ENCODE measurements at places on chromosomes 11 and 22. TPM values are rescaled to one million over a fixed set of nuclear protein-coding genes. Genes with fewer than 3 reads are reported as not detected.

- no peak for DNase-seq
Measured at GRCh38 chr11:46917109-46917761, 1.1 kb downstream of the LRP4 start.

DNA sequence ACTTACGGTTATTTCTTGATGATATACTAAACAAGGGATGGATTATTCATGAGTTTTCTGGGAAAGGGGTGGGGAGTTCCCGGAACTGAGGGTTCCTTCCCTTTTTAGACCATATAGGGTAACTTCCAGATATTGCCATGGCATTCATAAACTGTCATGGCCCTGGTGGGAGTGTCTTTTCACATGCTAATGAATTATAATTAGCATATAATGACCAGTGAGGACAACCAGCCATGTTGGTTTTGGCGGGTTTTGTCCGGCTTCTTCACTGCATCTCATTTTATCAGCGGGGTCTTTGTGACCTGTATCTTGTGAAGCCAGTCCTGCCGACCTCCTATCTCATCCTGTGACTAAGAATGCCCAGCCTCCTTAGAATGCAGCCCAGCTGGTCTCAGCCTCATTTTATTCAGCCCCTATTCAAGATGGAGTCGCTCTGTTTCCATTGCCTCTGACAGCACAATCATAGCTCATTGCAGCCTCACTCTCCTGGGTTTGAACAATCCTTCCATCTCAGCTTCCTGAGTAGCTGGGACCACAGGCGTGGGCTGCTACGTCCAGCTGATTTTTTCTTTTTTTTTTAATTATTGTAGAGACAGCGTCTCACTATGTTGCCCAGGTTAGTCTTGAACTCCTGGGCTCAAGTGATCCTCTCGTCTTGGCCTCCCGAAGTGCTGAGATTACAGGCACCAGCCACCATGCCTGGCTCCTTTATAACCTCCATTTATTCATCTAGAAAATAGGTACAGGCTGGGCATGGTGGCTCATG is 52.6 kb upstream of the EMID1 start:
- no peak for DNase-seq

- DNase-seq: no peak
Measured at GRCh38 chr11:3167143-3168119, 2.3 kb upstream of the OSBPL5 start.

DNA sequence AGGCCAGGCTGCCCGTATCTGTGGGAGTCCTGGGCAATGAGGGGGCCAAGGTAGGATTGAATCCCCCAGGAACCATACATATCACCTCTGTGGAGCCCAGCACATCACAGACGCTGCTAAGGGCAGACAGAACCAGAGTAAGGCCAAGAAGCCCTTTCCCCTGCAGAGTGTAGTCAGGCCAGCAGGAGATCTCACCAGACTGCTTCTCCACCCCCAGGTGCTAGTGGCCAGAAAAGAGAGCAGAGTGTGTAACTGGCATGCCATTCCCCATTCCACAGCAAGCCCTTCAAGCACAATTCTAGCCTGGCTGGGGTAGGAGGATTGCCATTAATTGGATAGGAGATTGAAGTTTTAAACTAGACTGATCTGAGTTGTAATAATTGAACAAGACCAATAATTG is 28.0 kb upstream of the FCHSD2 start:
- no peak for DNase-seq

- DNase-seq: no peak
Measured at GRCh38 chr11:126544108-126545056, 188.9 kb downstream of the ST3GAL4 start.

DNA sequence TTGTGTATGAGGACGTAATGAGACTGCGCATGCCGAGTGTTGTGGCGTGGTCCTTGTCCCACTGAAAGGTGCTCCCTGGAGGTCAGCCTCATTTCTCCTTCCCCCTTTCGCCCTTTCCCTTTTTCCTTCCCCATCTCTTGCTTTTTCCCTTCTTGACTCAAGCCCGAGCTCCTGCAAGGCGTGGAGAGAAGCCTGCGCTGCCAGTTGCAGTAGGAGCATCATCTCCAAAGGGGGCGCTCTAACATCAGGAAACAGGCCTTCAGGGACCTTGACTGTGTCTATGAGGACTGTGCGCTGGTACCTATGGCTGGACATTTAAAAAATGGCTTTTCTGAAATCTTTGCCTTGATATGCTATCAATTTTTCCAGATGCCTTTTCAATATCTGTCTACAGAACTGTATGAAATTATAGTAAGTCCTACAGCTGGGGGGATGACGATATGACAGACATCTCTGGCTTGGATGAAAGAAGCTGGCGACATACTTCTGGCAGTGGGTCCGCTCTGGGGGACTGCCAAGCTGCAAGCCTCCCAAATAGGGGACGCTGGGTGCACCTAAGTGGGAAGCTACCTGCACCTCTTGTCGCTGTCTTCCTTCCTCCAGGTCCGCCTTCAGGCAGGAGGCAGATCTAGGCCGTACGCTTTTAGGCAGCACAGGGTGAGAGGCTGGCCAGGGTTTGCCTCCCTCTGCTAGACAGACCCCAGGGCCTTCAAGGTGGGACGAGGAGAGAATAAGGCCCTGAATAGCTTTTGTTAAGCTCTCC is 96.5 kb downstream of the NXPE2 start:
- no peak for DNase-seq

- DNase-seq: no peak
Measured at GRCh38 chr11:36258730-36259360, 30.4 kb downstream of the COMMD9 start.

DNA sequence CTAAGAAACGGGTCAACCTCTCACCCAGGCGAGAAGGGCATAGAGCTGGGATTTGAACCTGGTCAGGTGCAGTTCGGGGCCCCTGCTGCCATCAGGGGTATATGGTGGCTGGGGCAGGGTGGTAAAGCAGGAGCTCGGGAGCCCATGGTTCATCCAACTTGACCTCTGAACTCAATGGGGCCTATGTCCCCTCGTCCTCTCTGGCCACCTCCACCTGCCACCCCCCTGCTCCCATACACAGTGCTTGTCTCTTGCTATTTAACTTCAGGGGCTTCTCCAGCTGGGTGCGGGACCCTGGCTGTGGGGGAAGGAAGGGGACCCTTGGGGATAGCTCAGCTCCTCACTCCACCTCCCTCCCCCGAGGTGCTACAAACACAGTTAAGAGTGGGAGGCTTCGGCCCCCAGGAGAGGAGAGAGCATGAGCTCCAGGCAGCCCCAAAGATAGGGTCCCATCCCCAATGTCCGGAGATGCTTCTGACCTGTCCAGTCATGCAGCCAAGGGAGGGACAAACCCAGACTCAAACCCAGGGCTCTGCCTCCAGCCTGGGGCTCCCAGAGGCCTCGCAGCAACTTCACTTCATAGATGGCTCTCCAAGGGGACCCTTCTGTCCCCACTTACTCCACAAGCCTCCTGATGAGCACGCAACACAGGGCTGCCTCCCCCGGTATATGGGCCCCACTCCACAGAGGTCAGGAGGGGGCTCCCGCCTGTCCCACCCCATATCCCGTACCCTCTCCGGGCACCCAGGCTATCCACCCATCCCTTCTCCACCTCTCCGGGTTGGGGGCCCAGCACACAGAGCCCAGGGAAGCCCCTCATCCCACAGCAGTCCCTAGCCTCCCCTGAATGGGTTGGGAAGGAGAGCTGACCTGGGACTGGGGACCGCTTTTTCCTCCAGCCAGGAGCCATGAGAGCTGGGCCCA is 712 bp downstream of the IL2RB start:
- no peak for DNase-seq

GRCh38 chr11:125170001-125170509 is 5.5 kb downstream of the PKNOX2 start:
- no peak for DNase-seq

GRCh38 chr11:44006917-44007361 is 40.8 kb upstream of the ACCSL start:
- no peak for DNase-seq

GRCh38 chr11:28400331-28401100 is 292.3 kb downstream of the METTL15 start:
- DNase-seq: no peak

DNA sequence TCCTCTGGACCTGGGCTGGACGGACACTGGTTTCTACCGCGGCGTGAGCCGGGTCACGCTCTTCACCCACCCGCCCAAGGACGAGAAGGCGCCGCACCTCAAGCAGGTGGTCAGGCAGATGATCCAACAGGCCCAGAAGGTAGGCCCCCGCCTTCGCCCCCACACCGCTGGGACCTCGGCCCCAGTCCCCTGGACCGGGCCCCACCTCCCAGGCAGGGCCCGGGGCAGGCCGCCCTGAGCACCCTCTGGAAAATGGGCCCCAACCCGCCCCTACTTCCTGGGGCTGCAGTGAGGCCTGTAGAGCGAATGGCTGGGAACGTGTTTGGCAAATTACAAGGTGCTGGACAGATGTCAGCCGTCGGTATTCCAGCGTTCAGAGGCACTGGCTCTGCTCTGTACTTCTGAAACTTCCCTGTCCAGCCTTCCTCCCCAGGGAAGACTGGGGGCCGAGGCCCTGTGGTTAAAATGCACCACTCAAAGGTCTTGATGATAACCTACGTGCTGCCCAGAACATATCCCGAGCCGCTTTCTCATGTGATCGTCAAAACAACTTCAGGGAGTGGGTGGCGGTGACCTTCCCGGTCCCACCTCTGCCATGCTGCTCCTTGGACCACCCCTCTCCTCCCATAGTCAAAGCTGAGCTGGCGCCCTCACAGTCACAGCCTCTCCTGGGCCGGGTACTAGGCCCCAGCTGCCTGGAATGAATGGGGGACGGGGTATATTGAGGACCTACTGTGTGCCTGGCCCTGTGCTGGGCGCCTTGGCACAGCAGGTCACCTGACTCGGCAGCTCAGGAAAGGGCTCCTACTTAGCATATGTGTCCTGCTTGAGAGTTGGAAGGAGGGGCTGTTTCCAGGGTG is 869 bp downstream of the FAM83F start:
- no peak for DNase-seq

DNA sequence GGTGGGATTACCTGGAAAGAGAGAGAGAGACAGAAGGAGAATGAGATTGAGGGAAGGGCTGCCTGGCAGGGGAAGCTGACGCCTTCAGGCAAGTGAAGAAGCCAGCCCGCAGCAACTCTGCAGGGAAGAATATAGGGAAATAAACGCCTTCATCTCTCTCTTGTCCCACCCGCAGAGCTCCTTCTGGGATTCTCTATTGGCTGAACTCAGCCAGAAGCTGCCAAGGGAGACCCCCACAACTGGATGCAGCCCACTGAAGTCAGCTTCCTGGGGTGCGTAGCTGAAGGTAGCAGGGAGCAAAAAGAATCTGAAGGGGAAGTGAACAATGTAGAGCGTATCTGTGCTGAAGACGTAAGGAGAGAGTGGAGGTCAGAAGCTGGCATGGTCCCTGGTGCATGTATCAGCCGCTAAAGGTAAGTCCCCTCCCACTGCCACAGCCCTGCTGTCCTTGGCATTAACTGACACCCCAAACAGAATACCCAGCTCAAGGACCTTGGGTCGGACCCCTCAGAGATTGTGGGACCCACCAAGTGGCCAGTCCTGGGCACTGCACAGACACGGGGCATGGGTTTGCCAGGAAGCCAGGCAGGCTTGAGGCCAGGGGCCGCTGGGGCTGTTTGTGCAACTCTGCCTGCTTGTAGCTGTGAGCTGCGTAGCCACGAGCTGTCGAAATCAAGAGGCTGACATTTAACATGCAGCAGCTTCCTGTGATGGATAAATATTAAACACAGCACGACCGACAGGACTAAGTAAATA is 469.9 kb downstream of the MN1 start:
- no peak for DNase-seq

GRCh38 chr11:58927393-58928106 is 11.7 kb upstream of the GLYATL1 start:
- DNase-seq: no peak

- DNase-seq: no peak
Measured at GRCh38 chr11:103683576-103683975, 352.9 kb upstream of the DDI1 start.

- no peak for DNase-seq
Measured at GRCh38 chr11:9738116-9738515, 74.2 kb downstream of the SWAP70 start.

GRCh38 chr22:25567251-25567675 is 2.8 kb downstream of the GRK3 start:
- no peak for DNase-seq

- no peak for DNase-seq
Measured at GRCh38 chr11:11501546-11502262, 120.1 kb downstream of the GALNT18 start.

GRCh38 chr11:134739136-134739535 is 327.1 kb upstream of the B3GAT1 start:
- no peak for DNase-seq

DNA sequence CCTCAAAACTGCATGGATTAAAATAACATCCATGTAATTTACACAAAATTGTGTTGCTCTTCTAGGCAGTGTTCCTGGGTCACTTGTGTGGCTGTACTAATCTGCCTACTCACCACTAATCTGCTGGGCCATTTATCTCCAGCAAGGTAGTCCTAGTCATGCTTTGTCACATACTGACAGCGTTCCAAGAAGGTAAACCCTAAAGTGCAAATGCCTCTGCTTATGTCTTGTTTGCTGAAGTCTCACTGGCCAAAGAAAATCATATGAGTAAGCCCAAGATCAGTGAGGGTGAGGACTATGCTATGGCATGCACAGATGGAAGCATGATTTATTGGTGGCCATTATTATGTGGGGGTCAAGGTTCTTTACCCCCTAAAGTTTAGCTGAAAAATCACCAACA is 630.2 kb upstream of the LUZP2 start:
- DNase-seq: no peak

- no peak for DNase-seq
Measured at GRCh38 chr11:30333405-30333804, 10.5 kb downstream of the ARL14EP start.

GRCh38 chr11:12089473-12089872 is 20.9 kb upstream of the MICAL2 start:
- no peak for DNase-seq

DNA sequence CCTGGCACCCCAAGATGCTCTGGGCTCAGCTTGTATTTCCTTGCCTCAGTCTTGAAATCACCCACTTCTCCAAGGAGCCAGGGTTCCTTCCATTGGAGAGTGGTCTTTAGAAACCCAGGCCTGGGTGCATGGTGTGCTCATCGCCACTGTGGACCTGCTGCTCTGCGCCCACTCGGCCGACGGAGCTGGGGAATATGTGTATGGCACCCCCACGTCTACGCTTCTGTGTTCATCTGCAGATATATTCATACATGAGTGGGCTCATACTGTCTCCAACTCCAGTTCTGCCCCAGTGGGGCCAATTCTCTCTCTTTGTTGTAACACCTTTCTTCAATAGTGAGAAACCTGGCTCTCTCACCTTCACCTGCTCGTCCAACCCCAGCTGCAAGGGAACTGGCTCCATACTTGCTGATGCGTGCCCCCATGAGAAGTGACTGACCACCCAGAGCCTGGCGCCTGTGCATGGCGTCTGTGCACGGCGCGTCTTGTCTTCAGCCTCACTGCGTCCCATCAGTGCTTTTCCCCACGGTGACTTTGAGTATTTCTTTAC is 39.8 kb downstream of the KCNQ1 start:
- no peak for DNase-seq

OR4C13 gene
- not detected for polyA plus RNA-seq

DENND6B gene
- 0.34 TPM for polyA plus RNA-seq

PDGFD gene
- polyA plus RNA-seq: 88.0 TPM

CASP5 gene
- not detected for polyA plus RNA-seq

CEP126 gene
- polyA plus RNA-seq: 0.75 TPM

LSP1 gene
- polyA plus RNA-seq: 437 TPM

PDE2A gene
- not detected for polyA plus RNA-seq

IL17REL gene
- not detected for polyA plus RNA-seq

NCAM1 gene
- polyA plus RNA-seq: 35.7 TPM

SLC22A12 gene
- polyA plus RNA-seq: not detected
